ENCODE measurements at places on chromosomes 6 and 20.

GRCh38 chr6:98033617-98034016 is 750.6 kb upstream of the MMS22L start:
- no peak for DNase-seq

- DNase-seq, result no peak
Observed at GRCh38 chr20:23086056-23086566, at the start of gene CD93. Gene CD93 (minus strand): TSS chr20:23086324. CDS start chr20:23086192, 132 bp downstream.

DNA sequence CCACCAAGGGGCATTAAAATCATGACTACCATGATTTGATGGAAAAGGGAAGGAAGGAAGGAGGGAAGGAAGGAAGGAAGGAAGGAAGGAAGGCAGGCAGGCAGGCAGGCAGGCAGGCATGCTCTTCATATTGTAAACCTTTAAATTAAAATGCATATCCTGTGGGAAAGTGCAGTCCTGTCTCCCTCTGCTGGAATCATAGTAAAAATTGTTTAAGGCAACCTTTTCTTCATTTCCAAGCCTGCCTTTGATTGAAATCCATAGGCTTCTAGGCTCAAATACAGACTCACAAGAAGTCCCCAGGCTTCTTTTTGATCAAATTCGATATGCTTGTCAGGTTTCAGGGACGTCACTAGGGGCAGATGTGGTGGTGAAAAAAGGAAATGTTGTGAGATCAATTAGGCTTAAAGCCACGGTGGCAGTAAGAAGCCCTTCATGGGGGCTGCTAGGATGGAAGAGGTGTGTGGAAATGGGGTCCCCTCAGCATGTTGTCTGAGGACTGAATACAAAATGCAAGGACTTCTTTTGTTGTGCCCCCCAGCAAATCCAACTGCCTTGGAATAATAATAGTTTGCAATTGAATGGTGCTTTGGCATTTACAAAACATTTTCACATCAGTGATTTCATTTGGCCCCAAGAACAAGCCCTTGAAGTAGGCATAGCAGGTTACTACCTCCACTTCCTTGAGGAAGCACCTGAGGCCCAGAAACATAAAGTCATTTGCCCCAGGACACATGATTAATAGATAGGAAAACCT is 25.6 kb upstream of the GABRR1 start:
- DNase-seq, result no peak

DNA sequence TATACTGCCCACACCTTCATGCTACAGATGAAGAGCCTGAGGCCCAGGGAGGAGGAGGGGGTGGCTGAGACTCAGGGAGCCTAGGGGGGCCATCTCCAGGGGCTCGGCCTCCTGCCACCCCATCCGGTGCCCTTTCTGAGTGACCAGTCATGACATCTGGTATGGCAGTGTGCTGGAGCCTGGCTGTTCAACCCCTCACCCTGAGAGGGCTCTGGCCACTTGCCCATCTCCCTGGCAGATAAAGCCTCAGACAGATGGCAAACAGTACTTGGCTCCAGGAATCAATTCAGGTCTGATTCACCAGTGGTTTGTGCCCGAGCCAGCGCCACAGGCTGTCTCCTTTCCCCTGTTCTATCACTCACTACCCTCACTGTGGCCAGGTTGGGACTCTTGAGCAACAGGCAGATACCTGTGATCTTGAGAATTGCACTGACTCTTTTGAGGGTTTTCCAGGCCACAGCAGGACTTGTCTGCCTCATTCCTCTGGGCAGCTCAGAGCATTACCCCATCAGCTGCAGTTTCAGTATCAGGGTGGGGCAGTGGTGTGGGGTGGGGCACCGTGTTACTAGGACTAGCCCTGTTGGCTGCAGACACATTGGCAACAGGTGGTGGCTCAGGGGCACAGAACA is 22.8 kb downstream of the SRSF3 start:
- DNase-seq, result no peak

GRCh38 chr20:22583773-22584521 is 425 bp downstream of the FOXA2 start:
- no peak for DNase-seq

DNA sequence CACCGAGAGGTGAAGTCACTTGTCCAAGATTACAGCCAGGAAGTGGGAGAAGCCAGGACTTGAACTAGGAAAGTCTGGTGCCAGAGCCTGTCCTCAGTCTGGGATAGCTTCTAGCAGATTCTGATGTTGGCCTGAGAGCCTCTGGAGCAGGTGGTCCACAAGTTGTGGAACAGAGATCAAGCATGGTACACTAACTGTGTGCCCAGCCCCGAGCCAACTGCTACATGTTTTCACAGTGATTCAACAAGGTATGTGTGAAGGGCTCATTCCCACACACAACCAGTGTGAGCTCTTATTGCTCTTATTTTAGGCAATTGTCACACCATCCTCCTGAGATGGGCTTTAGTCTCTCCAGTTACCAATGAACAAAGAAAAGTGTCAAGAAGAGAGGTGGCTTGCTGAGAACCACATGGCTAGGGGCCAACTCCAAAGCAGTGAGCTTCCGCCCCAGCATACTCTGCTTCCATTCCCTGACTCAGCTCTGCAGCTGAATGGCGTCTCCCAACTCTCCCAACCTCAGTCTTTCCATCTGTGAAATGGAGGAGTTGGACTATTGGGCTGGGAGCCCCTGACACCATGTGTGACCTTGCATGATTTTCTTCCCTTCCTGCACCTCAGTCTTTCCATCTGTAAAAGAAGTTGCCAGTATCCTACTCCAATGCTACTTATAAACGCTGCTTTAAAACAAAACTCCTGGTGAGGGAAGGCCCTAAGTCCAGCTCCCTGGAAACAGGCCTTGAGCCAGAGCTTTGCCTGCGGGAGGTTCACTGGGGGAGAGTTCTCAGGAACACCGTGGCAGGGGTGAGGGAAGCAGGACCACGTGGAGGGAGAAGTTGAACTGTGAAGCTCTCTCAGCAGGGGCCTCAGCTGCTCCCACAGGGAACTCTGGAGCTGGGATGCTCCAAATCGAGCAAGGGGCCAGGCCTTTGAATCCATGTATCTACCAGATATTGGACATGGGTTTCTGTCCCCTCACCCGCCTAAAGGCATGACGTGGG is 40.9 kb downstream of the CDH22 start:
- DNase-seq, result no peak

- no peak for DNase-seq
Observed at GRCh38 chr20:18851629-18852028, 38.0 kb downstream of the SCP2D1 start.

DNA sequence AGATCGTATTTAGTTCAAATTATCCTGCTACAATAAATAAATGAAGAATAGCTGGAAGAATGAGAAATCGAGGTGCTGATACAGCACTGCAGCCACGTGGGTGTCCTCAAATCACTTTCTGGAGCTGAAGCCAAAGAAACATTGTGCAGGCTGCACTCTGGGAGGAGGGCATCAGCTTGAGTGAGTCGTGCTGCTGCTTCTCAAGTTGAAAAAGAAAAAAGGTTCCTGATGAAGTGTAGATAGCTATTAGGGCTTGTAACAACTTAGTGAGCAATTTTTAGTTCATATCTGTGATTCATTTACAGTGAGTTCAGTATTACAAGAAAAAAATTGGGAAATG is 40.5 kb downstream of the DSE start:
- no peak for DNase-seq

- DNase-seq, result no peak
Observed at GRCh38 chr6:163688739-163689362, 274.3 kb downstream of the QKI start.

GRCh38 chr20:54431156-54431944 is 44.0 kb upstream of the DOK5 start:
- DNase-seq, result no peak

Measured in activated T-cell treated with anti-CD3 and anti-CD28 coated beads, Interleukin-2, amount 50 U/mL, for 1 hour (primary cell).